ENCODE measurements at places on chromosomes 1 and 21. TPM values are rescaled to one million over a fixed set of nuclear protein-coding genes. Genes with fewer than 3 reads are reported as not detected.

FMN2 gene
- 1.7 TPM for total RNA-seq

SYCP1 gene
- total RNA-seq: not detected

KCNK1 gene
- total RNA-seq: 0.11 TPM

GUCA2B gene
- not detected for total RNA-seq

CCDC185 gene
- total RNA-seq: not detected

GRCh38 chr1:152776361-152776760, 1.4 kb downstream of the LCE1F start:
- H3K27ac ChIP-seq: no peak overlapping the region
- no peak overlapping the region for H3K4me3 ChIP-seq
- no peak for DNase-seq
- H3K36me3 ChIP-seq: no peaks in the 10 kb centered on the region
- no peaks in the 10 kb centered on the region for H3K27me3 ChIP-seq

DNA sequence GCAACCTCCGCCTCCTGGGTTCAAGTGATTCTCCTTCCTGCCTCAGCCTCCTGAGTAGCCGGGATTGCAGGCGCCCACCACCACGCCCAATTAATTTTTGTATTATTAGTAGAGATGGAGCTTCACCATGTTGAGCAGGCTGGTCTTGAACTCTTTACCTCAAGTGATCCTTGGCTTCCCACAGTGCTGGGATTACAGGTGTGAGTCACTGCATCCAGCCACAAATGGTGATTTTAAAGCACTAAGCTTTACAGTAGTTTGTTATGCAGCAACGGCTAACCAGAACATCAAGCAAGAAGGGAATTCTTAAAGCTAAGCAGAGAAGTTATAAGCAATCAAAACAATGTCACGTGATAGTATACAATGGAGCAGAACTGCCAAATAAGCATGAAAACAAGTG, 65.7 kb downstream of the NVL start:
- no peak for DNase-seq
- H3K4me1 ChIP-seq: no peaks in the 10 kb centered on the region
- H3K36me3 ChIP-seq: no peaks in the 10 kb centered on the region
- no peak overlapping the region for H3K27ac ChIP-seq

GRCh38 chr1:15151377-15151806, 2.2 kb upstream of the TMEM51 start:
- H3K4me3 ChIP-seq: no peak overlapping the region
- H3K27ac ChIP-seq: no peak overlapping the region
- DNase-seq: peak; percentile 31
- H3K4me1 ChIP-seq: peaks cover 9% of the 10 kb centered on the region
- H3K36me3 ChIP-seq: no peaks in the 10 kb centered on the region

DNA sequence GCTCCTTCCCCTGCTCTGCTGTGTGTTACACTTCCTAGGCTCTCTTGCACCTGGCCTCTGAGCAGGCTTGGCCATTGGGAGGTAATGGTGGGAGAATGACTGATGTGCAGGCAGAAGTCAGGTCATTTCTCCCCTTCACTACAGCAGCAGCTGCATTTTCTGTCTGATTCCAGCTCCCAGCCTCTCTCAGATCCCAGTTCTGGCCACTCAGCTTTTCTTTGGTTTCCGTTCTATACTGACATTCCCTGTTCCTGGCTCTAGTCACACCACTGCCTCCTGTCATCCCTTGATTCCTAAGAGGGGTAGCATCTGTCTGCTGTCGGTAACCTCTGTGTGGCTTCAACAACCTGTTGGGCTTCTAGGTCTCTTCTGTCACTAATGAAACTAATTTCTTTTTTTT, 127.7 kb upstream of the HOOK1 start:
- no peaks in the 10 kb centered on the region for H3K36me3 ChIP-seq
- no peaks in the 10 kb centered on the region for H3K27me3 ChIP-seq
- no peak overlapping the region for H3K27ac ChIP-seq
- DNase-seq: no peak

GRCh38 chr1:221573756-221574155, 168.1 kb downstream of the DUSP10 start:
- H3K27me3 ChIP-seq: no peaks in the 10 kb centered on the region
- no peak overlapping the region for H3K4me3 ChIP-seq

DNA sequence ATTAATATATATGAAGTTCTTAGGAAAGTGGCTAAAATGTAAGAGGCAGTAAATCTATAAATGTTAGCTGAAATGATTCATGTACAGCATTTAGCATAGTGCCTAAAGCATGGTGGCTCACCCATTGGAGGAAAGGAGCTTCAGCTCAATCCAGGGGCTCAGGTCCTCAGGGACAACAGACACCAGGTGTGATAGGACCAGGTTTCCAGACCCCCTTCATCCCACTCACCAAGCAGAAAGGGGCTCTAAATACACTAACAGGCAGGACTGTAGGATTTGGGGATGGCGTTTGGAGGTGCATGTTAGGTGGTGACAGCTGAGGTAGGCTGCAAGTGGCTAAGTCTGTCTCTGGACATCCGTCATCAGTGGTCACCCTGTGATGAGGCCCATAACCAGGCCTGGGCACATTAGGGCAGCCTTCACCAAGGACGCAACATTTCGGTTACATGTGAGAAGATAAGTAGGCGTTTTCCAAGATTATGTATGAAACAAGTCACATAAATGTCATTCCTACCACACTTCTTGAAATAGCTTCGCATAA, 233.1 kb downstream of the C1orf94 start:
- no peaks in the 10 kb centered on the region for H3K4me1 ChIP-seq
- H3K27ac ChIP-seq: no peak overlapping the region
- no peaks in the 10 kb centered on the region for H3K36me3 ChIP-seq
- DNase-seq: no peak
- no peak overlapping the region for H3K4me3 ChIP-seq

DNA sequence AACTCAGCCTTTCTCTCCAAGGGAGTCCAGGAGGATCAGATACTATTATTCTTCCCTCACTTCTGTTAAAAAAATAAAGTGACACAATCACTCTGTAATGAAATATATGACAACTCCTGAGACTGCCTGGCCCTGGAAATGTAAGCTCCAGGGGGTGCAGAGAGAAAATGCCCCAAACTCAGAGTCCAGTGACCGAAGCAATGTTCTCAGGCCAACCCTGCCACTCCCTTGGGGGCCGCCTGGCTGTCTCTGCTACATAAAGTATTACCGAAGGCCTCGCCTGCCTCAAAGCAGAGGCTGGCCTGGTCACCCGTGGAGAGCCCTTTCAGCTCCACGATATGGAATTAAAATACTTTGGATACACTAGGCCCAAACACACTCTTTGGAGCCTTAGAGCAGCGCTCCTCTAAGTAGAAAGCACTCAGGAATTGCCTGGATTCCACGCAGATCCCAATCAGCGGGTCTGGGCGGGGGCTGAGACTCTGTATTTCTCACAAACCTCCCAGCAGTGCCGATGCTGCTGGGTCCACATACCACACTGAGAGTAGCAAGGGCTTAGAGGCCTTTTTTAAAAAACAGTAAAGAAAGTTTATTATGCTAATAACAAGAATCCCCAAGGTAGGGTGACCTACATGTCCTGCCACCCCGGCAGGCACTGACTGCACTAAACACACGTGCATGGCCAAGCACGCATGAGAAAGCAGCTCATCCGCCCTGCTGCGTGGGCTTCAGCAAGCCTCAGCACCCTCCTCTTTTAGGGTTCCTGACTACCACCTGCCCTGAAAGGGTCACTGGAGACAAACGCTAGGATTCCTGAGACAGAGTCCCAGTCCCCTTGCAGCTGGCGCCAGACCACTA, 31.1 kb downstream of the TMCO4 start:
- peak; percentile 34 for DNase-seq
- H3K27ac ChIP-seq: no peak overlapping the region
- H3K36me3 ChIP-seq: no peaks in the 10 kb centered on the region
- no peak overlapping the region for H3K4me3 ChIP-seq

DNA sequence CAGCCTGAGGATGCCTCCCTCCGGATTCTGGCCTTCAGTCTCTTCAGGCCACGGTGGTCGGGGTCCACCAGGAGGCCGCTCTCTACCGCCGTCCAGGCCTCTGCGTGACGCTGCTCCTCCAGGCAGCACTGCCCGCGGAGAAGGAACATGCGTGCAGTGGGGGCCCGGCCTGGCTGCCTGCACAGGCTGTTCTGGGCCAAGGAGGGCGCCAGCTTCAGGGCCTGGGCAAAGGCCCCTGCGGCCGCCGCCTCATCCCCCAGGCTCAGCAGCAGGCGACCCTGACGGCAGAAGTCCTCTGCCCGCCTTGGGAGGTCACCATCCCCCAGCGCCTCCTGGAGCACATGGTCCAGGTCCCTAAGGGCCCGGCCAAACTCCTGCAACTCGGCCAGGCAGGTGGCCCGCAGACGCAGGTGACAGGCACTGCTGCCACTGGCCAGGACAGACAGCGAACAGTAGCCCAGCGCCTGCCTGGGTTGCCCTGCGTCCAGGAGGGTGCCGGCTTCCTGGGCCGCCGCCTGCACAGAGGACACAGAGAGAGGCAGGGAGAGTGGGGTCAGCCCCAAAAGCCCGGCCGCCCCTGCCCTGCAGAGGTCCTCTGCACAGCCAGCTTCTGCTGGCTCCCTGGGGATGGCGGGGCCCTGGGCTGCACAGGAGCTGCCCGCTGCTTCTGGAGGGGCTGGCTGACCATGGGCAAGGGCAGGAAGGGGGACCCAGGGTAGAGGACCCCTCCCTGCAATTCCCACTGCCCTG, 8.7 kb upstream of the MMEL1 start:
- peaks cover 11% of the 10 kb centered on the region for H3K4me1 ChIP-seq
- peak overlapping the region; percentile 83 for H3K4me3 ChIP-seq
- no peaks in the 10 kb centered on the region for H3K36me3 ChIP-seq
- no peak overlapping the region for H3K27ac ChIP-seq
- DNase-seq: peak; percentile 19

DNA sequence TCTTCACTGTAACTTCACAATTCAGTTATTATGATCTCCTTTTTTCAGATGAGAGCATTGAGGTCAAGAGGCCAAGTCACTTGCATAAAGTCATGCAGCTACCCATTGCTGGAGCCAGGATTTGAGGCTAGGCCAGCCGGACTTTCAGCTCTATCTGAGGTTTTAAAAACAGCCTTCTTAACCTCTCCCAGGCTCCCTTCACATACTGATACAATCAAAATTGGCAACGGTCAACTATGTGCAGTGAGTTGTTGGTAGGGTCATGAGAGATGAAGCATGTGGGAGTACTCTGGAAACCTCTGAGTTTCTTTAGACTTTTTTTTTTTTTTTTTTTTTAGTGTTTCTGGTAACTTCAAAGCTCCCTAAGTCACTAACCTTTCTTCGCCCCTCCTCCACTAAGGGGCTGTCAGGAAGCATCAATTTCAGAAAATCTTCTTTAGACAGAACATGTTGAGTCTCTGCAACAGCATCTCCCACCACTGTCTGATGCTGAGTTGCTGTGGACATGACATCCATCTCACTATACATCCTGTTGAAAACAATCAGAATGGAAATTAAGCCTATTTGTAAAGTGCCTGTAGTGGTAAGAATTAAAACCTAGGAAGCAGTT, 201.8 kb downstream of the SIPA1L2 start:
- no peaks in the 10 kb centered on the region for H3K36me3 ChIP-seq
- DNase-seq: no peak
- H3K27ac ChIP-seq: no peak overlapping the region
- no peaks in the 10 kb centered on the region for H3K4me1 ChIP-seq
- no peak overlapping the region for H3K4me3 ChIP-seq

All from neural progenitor cell (in vitro differentiated cells).